Cerebellum (tissue), 4 donors: ENCODE measurements at places on chromosomes 3 and 15. TPM values are rescaled to one million over a fixed set of nuclear protein-coding genes. Genes with fewer than 3 reads are reported as not detected.

TCAIM gene
- 58.6 TPM for total RNA-seq

HYKK gene
- total RNA-seq: 1.00 TPM

ZDHHC19 gene
- total RNA-seq: not detected

GOLGA6B gene
- total RNA-seq: not detected

VIPR1 gene
- total RNA-seq: 2.0 TPM

TMEM212 gene
- total RNA-seq: not detected

DAZL gene
- 0.09 TPM for total RNA-seq

CD200 gene
- 49.4 TPM for total RNA-seq

A4GNT gene
- total RNA-seq: not detected

ZNF80 gene
- 0.09 TPM for total RNA-seq

GMNC gene
- 0.82 TPM for total RNA-seq

GHSR gene
- total RNA-seq: not detected

LYSMD4 gene
- 16.7 TPM for total RNA-seq

AMIGO3 gene
- 0.91 TPM for total RNA-seq

RTF1 gene
- total RNA-seq: 37.2 TPM

KLHL40 gene
- 0.09 TPM for total RNA-seq

CDCP1 gene
- 0.09 TPM for total RNA-seq

EFHB gene
- total RNA-seq: 0.64 TPM

GOLGA8G gene
- 0.09 TPM for total RNA-seq

SLC7A14 gene
- 11.9 TPM for total RNA-seq

AQP9 gene
- total RNA-seq: 0.09 TPM

SLC22A14 gene
- total RNA-seq: 0.82 TPM

NEK10 gene
- 31.5 TPM for total RNA-seq

TF gene
- 10.2 TPM for total RNA-seq

SLC28A2 gene
- total RNA-seq: not detected

IL16 gene
- 1.8 TPM for total RNA-seq

ARPP21 gene
- 81.5 TPM for total RNA-seq

FETUB gene
- total RNA-seq: not detected

SNTN gene
- total RNA-seq: not detected

OSTN gene
- total RNA-seq: 0.54 TPM

GOLGA8N gene
- total RNA-seq: 8.9 TPM

RASGRP1 gene
- 10.2 TPM for total RNA-seq

TIPIN gene
- 16.0 TPM for total RNA-seq

CCDC39 gene
- 0.54 TPM for total RNA-seq

ARHGEF26 gene
- 10.1 TPM for total RNA-seq

GLDN gene
- 1.2 TPM for total RNA-seq

DPPA4 gene
- total RNA-seq: 4.6 TPM

UQCRC1 gene
- 122 TPM for total RNA-seq

DLEC1 gene
- 1.8 TPM for total RNA-seq
